NCI-H774 (cell line): ENCODE measurements at places on chromosomes 6 and 20.
A peak's percentile ranks its signal among the peaks of the same experiment; 100 is the strongest.

- DNase-seq: no peak
Observed at GRCh38 chr6:2447318-2447920, 202.0 kb upstream of the GMDS start.

GRCh38 chr6:37222125-37222967 is 35.2 kb upstream of the TBC1D22B start:
- peak; percentile 97 for DNase-seq

GRCh38 chr6:8855411-8855810 is 420.1 kb upstream of the SLC35B3 start:
- no peak for DNase-seq

DNA sequence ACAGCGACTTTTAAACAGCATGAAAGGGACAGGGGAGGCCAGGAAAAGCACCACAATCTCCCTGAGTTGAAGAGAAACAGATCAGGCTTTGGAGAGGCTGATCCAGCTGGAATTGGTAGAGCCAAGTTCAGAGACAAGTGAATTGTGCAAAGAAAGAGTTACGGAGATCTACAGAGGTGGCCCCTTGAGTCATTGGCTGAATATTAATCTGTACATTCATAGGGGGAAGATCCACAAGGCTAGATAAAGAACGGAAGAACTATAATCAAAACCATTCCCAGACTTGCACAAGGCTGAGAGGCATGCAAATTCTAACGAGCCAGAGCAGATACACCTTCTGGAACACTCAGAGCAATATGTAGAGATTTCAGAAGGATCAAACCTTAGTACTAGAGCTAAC is 14.2 kb upstream of the FOXQ1 start:
- DNase-seq: no peak

GRCh38 chr6:129894921-129895320 is 33.8 kb upstream of the TMEM244 start:
- DNase-seq: no peak

GRCh38 chr6:12458558-12458957 is 168.4 kb downstream of the EDN1 start:
- no peak for DNase-seq

GRCh38 chr20:50554694-50555579 is 44.8 kb downstream of the PTPN1 start:
- DNase-seq: no peak

GRCh38 chr6:37048851-37049757 is 43.6 kb downstream of the FGD2 start:
- no peak for DNase-seq

GRCh38 chr20:51259455-51259854 is 236.5 kb upstream of the KCNG1 start:
- DNase-seq: no peak

GRCh38 chr6:106398621-106399020 is 38.1 kb downstream of the CRYBG1 start:
- DNase-seq: no peak

- no peak for DNase-seq
Observed at GRCh38 chr6:1624058-1624850, 14.5 kb downstream of the FOXC1 start.

DNA sequence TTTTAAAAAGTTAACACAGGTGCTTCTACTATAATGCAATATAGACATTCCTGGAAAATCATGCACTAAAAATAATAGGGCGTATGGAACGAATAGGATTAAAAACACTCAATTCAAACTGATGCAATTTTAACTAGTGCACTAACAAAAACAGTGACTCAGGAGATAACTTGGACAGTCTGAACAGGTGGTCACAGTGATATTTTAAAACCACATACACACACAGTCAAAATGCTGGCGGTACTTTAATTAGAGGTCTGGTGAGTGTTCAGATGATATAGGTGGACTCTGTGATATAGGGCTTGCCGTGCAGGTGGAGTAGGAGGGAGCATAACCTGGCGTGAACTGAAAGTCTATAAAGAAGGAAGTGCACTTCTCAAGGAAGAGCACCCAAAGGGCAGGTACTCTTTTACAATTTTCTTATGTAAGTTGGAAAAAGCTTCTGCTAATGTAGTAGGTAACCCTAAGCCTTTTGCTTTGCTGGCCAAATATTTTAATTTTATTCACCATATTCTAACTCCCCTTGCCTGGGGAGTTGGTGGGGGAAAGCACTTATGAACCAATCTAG is 41.9 kb upstream of the PLN start:
- DNase-seq: no peak

DNA sequence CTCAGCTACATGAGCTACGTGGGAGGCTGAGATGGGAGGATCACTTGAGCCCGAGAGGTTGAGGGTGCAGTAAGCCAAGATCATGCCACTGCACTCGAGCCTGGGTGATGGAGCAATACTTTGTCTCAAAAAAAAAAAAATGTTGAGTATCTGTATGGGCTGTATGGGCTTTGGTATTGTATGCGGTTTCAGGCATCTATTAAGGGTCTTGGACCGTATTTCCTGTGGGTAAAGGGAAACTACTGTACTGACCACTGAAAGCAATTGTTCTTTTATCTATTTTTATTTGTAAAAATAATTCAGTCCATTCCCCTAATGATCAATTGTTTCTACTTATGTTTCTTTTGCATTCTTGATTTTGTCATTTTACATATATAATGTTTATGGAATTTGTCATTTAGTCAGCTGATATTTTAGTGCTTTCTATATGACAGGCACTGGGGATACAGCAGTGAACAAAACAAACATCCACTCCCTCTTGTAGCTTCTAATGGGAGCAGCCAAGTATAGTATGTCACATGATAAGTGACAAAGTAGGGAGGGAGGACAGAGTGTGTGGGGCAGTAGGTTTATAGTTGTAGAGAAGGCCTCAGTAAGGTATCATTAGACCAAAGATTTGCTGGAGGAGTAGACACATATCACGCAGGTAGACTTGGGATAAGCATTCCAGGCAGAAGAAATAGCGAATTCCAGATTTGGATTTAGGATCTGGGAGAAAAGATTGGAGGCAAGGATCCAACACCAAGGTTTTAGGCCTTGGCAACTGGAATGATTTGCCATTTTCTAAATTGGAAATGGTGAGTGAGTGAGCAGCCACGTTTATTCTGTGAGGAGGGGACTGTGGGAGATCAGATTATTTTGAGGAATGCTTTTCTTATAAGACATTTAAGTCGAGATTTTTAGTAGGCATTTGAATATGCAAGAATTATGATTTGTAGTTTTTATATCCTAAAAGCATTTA is 6.0 kb downstream of the PCMT1 start:
- no peak for DNase-seq

- DNase-seq: no peak
Observed at GRCh38 chr6:53829698-53830221, 35.0 kb downstream of the LRRC1 start.
